ENCODE measurements at places on chromosomes 7 and 10.

- no peak for DNase-seq
Observed at GRCh38 chr7:139054101-139054500, 18.3 kb upstream of the ZC3HAV1L start.

DNA sequence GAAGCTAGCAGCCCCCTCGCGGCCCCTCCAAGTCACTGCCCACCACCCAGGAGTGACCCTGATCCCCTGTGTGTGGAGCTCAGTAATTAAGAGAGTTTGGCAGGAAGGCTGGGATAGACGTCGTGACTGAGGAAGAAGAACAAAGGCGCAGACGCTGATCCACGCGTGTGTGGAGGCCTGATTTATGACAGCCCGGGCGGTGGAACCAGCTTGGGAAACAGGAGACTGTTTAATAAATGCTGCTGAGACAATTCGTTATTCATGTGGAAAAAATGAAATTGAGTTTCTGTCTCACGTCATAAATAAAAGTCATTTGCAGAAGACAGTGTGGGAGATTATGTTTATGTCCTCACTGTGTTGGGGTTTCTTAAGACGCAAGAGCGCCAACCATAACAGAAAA lies 130.8 kb downstream of the ELFN1 start:
- no peak for DNase-seq

GRCh38 chr10:128518000-128518399 lies 391.8 kb upstream of the MKI67 start:
- no peak for DNase-seq

GRCh38 chr10:85901599-85901998 lies 465.0 kb downstream of the GRID1 start:
- no peak for DNase-seq

DNA sequence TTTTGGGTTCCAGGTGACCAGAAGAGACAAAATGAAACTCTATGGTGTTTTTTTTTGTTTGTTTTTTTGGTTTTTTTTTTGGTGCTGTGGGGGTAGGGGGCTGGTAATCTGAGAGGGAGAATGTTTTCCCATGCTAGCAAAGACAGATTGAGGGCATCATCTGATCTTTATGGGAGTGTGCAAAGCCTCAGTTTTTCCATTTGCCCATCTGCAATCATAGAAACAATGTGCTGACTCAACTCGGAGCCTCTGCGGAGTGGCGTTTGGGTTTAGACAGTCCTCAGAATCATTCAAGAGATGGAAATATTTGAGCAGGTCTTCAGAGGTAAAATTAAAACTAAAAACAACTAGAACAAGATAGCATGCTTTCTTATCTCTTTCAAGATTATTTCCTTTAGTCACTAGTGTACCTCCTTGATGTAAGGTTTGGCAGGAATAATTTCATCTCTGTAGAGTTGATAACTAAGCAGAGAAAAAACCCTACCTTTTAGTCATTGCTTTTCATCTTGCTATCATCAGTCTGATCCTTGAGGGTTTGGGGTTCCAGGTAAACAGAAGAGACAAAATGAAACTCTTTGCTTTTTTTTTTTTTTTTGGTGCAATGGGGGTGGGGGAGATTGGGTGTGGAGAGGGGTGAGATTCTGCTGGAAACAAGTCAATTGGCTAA lies 18.0 kb downstream of the CNNM2 start:
- no peak for DNase-seq

DNA sequence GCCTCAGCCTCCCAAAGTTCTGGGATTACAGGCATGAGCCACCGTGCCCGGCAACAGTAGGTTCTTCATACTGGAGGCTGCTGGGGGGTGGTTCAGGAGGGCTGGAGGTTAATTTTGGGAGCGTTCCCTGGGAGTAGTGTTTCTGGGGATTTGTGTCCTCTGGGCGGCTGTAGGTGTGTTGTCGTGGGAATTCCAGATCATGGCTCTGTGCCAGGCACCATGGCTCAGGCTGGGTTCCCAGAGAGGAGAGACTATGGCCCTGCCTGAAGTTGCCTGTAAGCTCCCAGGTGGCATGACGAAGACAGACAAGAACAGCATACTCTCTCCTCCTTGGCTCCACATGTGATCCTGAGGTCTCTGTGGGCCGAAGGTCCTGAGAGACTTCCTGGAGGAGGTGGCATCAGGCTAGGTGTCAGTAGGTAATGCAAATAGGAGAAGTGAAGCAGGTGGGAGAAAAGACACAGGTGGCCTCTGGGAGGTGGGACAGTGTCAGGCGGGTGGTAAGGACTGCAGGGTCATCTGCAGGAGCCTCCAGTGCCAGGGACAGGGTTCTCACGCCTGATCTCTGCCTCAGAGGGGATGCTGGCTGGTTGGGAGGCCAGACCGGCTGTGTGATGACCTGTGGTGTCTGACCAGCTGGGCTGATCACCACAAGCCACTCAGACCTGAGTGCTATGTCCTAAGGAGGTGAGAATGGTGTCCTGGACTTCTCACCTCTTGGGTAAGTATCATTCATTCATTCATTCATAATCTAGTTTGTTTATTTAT lies 18.7 kb downstream of the CLIP2 start:
- DNase-seq: no peak

- DNase-seq: no peak
Observed at GRCh38 chr7:132580277-132580676, 4.0 kb upstream of the PLXNA4 start.

GRCh38 chr10:62239994-62240393 lies 28.6 kb downstream of the RTKN2 start:
- DNase-seq: no peak

- DNase-seq: no peak
Observed at GRCh38 chr7:96663457-96663856, 46.2 kb downstream of the SEM1 start.

GRCh38 chr10:44376472-44377099 lies 8.3 kb downstream of the CXCL12 start:
- DNase-seq: no peak

DNA sequence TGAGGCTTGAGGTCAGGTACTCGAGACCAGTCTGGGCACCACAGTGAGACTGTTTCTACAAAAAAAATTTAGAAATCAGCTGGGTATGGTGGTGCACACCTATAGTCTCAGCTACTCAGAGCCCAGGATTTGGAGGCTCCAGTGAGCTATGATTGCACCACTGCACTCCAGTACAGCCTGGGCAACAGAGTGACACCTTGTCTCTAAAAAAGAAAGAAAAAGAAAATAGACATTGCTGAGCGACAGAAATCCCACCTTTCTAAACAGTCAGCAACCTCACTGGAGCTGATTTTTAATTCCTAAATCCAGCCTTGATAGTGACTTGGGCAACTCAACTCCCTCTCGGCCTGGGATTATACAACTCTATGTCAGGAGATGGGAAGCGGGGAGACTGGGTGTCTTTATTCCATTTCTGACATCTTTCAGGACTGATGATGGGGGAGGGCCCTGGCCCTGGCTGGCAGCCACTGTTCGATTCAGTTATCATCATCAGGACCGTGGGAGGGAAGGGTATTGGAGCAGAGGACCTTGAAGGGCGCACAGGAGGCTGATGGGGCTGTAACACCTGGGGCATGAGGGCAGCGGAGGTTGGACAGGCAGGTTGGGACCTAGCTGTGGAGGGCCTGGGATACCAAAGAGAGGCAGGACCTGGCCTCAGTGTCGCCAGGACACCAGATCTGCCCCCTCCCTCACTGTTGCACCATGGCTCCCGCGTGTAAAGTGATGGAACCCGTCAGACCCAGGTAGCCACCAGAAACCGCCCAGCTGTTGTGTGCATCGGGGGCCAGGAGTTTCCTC lies 14.7 kb downstream of the HSPB1 start:
- DNase-seq: no peak

DNA sequence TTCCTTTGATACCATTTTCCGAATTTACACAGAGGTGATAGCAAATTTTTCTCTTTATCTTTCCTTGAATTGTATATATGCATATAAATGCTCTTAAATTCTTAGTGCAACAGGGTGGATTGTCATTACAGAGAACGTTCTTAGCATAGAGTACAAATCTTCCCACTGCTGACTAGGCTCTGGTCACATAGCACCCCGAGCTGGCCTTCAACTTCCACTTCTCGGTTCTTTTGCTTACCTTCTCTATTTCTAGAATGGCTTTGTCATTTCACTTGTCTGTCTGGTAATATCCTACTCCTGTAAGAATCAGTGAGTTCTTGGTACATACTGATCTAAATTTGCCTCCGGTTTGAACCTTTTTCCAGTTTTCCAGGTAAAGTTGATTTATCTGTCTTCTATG lies 13.4 kb downstream of the ADIRF start:
- no peak for DNase-seq

DNA sequence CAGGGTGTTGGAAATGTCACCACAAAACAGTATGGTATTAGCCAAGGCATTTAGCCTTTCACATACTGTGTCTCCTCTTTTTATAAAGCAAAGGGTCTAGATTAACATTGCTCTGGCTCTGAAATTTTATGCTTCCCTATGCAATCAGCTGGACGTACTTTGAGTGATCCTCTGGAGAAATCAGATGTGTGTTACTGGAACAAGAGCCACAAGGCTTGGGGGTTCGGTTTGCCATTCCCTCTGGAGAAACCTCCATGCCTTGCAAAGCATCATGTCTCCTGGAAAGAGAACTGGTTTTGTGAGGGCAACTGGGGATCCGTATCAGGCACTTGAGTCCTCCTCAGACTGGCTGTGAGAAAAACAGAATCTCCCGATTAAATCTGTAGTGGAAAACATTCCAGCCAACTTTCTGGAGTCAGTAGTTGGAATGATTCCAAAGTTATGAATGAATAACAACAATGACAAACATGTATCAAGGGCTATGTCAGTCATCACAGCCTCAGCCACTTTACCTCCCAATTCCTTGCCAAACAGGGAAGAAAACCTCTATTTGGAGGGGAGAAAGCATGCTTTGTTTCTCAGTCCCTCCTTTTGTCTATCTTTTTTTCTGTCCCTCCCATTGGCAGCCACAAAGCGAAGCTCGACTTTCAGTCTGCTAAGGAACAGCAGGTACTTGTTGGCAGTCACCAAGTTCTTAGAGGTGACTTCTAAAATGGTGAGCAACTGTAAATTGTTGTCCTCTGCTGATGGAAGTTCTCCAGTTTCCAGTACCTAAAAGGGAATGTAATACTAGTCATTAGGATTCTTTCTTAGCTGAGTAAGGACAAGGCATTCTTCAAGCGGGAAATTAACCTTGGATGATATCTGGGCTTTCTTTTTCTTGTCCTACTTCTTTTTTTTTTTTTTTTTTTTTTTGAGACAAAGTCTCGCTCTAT lies 864.8 kb upstream of the AUTS2 start:
- no peak for DNase-seq

GRCh38 chr7:2717293-2718261 lies 29.6 kb downstream of the AMZ1 start:
- DNase-seq: no peak

- DNase-seq: no peak
Observed at GRCh38 chr7:69878015-69878414, 279.7 kb downstream of the AUTS2 start.

GRCh38 chr7:129702316-129702715 lies 90.8 kb downstream of the NRF1 start:
- no peak for DNase-seq
